ENCODE measurements at places on chromosomes 12 and 14. TPM values are rescaled to one million over a fixed set of nuclear protein-coding genes. Genes with fewer than 3 reads are reported as not detected.

- no peak for DNase-seq
Observed at GRCh38 chr12:52580496-52580895, 6.9 kb upstream of the KRT74 start.

The IAPP gene
- not detected for total RNA-seq

The AMDHD1 gene
- total RNA-seq: 1.5 TPM

The NFATC4 gene
- 0.13 TPM for total RNA-seq

DNA sequence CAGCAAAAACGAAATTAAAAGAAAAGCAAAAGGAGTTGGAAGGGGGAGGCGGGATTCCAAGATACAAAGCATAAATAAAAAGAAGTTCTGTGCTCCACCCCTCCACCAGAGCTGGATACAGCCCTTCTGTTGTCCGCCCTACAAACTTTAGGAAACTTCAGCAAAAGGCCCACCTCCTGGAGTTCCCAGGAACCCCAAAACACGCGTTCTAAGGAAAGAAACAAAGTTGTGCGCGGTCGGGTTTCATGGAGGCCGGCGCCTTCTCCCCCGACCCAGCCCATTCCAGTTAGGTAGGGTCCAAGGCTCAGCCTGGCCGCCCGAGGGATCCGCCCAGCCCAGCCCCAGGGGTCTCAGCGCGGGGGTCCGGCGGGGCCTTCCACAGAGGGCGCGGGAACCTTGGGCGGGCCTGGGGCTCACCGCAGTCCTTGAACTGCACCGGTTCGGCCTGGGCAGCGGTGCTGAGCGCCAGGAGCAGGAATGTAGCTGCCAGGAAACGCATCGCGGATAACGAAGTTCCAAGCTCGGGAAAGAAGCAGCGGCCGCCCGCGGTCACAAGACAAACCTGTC is at the start of gene NPC2:
NPC2 (minus strand) TSS at position 530 of the 567 bp plus-strand sequence; CDS start at position 499, 31 bp downstream.
- DNase-seq: no peak

The SELPLG gene
- total RNA-seq: 19.0 TPM

GRCh38 chr14:22071006-22071405 is 397.4 kb upstream of the OR4E1 start:
- peak; percentile 14 for DNase-seq

DNA sequence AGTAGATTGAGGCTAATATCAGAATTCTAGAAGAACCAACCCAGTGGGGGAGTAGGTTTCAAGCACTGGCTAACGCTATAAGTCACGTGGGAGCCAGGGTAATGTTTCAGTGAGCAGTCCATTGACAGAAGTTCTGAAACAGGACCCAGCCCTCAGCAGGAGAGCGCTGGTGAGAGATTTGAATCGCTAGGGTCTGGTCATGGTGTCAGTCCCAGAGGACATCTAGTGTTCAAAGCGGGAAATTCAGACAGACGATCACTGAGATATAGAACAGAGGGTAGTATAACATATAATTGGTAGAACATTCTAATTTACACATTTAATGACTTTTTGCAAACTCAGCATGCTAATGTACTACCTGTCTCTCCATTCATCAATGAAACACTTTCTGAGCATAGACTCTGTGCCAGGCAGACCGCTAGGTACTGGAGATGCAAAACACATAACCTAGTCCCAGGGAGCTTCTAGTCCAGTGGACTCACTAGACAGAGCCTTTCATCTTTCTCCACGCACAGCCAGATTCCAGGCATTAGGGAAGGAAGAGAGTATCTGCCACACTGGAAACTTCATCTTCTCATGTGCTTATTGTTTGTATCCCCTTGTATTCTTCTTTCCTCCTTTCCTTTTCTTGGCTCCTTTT is 35.4 kb upstream of the RNASE3 start:
- no peak for DNase-seq

DNA sequence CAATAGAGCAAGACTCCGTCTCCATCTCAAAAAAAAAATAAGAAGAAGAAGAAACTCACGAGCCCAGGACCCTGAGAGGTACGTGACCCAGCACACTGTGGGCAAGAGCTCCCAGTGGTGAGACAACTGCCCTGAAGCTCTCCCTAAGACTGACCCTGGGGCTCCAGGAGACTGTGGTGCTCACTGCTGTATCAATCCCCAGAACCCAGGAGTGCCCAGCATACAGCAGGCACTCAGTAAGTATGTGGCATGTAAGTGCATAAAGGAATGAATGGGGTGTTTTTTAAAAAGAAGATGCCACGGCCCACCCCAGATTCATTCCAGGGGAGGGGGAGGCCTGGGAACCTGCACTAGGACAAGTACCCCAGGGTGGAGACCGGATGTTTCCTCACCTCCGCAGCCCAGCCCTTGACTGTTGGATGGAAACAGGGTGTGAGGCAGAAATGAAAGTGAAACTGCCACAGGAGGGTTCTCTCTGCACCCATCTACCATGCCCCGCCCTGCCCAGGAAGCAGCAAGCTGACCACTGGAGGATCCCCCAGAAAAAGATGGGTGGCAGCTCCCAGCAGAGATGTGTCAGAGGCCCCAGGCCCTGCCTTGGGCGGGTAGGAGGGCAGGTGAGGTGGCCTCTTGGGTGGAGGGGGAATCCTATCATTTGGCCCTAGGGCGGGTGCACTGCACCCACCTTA is 12.2 kb downstream of the ITPK1 start:
- peak; percentile 47 for DNase-seq

DNA sequence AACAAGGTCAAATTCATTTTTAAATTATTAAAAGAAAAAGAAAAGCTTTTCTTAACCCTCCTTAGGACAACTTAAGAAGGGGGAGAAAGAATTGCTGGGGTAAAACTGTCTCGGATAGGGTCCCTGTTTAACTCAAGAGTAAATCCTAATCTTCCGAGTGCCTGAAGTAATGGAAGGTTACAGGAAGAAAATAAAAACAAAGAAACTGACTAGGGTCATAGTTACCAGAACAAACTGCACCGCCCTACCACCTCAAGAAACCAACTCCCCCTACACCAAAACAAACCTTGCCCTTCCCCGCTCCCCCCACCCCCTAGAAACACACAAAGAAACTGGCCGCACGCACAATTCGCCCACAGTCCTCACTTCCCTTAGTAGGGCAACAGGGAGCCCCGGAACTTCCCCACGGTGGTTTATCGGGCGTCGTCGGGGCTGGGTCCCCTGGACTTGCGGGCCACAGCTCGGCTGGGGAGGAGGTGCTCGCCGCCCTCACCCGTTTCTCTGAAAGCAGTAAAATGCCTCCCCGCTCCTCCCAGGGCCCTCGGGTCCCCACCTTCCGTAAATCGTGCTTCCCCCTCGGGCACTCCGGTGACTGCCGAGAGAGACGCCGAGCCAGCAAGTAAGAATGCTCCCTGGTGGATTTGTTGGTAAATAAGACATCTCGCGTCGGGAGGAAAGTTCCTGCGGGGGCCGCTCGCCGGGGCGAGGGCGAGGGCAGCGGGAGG is 2.4 kb downstream of the SINHCAF start:
- peak; percentile 40 for DNase-seq

- DNase-seq: no peak
Observed at GRCh38 chr12:67714648-67715047, 66.1 kb downstream of the DYRK2 start.

GRCh38 chr12:45259675-45260074 is 43.8 kb downstream of the ANO6 start:
- no peak for DNase-seq

GRCh38 chr14:105709281-105710118 is 183.1 kb downstream of the TMEM121 start:
- no peak for DNase-seq
